ENCODE measurements at places on chromosomes 6 and 20. TPM values are rescaled to one million over a fixed set of nuclear protein-coding genes. Genes with fewer than 3 reads are reported as not detected.

Gene FAXC
- 5.9 TPM for total RNA-seq

Gene HSPA12B
- not detected for total RNA-seq

Gene EGFL8
- 1.4 TPM for total RNA-seq

Gene OR2B6
- total RNA-seq: not detected

Gene RGL2
- 37.3 TPM for total RNA-seq

Gene KLHDC3
- 119 TPM for total RNA-seq

Gene CTCFL
- not detected for total RNA-seq

Gene SLC17A1
- total RNA-seq: not detected

Gene GLP1R
- not detected for total RNA-seq

Gene SLPI
- not detected for total RNA-seq

Gene ZSCAN16
- 1.6 TPM for total RNA-seq

Gene DEFB132
- not detected for total RNA-seq

Gene LPIN3
- 0.07 TPM for total RNA-seq

Gene TCF21
- 0.03 TPM for total RNA-seq

Gene MUCL3
- total RNA-seq: not detected

Gene ZBP1
- not detected for total RNA-seq

Gene POU5F1
- total RNA-seq: not detected

Gene CDSN
- total RNA-seq: not detected

Gene C6orf163
- total RNA-seq: 1.0 TPM

Gene PHF3
- 37.6 TPM for total RNA-seq

Gene MAK
- total RNA-seq: not detected

Gene ENPP3
- total RNA-seq: 0.23 TPM

Gene CST2
- not detected for total RNA-seq

Gene DTD1
- total RNA-seq: 120 TPM

Gene UNC5CL
- 0.37 TPM for total RNA-seq

Gene PTK6
- total RNA-seq: not detected

Gene CST1
- not detected for total RNA-seq

Gene SCRT2
- not detected for total RNA-seq

Gene GRM4
- not detected for total RNA-seq

Gene SSTR4
- total RNA-seq: not detected

Gene ECT2L
- total RNA-seq: not detected

Gene RSPO3
- total RNA-seq: 0.11 TPM

Gene ACOT13
- total RNA-seq: 6.2 TPM

Gene DOP1A
- total RNA-seq: 9.4 TPM

Gene CUTA
- total RNA-seq: 266 TPM

Gene PSORS1C1
- 0.64 TPM for total RNA-seq

Gene BNIP5
- total RNA-seq: not detected

Gene CBFA2T2
- 2.9 TPM for total RNA-seq

Gene SLA2
- not detected for total RNA-seq

Gene TTK
- total RNA-seq: 48.7 TPM

Gene NDRG3
- total RNA-seq: 36.6 TPM
